ENCODE measurements at places on chromosomes 7 and 10.

DNA sequence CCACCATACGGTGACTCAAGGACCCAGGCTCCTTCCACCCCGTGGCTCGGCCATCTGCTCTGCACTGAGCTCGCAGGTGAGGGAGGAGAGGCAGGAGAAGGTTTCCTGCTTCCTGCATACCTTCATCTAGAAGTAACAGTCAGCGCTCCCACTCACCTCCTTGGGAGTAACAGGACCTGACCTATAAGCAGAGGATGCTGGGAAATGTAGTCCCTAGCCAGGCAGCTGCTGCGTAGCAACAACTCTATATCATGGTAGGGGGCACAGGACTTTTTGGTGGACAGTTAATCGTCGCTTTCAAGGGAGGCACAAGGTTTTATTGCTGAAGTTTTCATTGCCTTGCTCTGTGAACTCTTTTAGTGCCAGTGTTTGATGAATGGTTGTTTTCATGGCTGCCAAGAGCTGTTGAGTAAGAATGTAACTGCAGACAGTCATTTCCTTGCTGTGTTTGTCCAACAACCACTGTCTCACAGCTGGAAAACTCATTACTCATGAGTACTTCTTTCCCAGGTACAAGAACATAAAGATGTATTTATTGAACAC lies 10.2 kb upstream of the ZFYVE27 start:
- DNase-seq = peak; percentile 59

GRCh38 chr10:56349611-56350010 lies 11.4 kb downstream of the ZWINT start:
- no peak for DNase-seq

DNA sequence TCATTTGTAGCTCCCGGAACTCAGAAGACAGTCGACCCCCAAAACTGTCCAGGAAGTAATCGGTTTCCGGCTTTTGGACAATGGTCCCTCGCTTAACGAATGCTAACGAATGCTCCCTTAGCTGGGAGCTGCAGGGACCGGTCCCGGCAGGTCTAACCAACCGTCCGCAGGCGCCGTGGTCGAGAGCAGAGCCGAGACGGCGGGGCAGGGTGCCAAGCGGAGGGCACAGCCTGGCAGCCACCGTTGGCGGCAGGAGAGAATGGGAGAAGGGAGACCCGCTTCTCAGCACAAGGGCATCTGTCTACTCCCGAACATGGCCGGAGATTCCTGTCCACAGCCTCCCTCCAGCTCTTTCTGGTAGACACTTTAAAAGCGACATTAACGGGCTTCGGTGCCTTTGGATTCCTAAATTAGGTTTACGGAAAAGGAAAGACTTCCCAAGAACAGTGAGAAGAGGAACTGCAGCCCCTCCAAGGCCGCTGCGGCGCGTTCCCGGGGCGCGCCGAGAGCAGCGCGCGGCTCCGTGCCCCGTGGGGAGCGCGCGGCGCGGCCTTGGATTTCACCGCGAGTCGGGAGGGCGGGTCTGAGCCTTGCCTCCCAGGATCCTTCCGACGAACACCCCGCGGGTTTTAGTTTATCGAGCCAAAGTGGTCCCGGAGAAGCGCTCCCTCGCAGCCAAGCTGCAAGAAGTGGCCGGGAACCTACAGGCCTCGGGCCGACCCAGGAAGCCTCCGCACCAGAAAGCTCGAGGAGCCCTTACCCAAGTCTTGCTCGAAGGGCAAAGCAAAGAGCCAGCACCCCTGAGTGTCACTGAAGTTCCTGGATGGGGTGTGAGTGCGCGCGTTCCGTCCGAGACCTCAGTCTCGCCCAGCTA lies 3.6 kb upstream of the TBX20 start:
- no peak for DNase-seq

- DNase-seq = peak; percentile 21
Measured at GRCh38 chr10:94500063-94500462, 45.5 kb upstream of the HELLS start.

- peak; percentile 38 for DNase-seq
Measured at GRCh38 chr10:28669227-28670173, 7.8 kb upstream of the BAMBI start.

DNA sequence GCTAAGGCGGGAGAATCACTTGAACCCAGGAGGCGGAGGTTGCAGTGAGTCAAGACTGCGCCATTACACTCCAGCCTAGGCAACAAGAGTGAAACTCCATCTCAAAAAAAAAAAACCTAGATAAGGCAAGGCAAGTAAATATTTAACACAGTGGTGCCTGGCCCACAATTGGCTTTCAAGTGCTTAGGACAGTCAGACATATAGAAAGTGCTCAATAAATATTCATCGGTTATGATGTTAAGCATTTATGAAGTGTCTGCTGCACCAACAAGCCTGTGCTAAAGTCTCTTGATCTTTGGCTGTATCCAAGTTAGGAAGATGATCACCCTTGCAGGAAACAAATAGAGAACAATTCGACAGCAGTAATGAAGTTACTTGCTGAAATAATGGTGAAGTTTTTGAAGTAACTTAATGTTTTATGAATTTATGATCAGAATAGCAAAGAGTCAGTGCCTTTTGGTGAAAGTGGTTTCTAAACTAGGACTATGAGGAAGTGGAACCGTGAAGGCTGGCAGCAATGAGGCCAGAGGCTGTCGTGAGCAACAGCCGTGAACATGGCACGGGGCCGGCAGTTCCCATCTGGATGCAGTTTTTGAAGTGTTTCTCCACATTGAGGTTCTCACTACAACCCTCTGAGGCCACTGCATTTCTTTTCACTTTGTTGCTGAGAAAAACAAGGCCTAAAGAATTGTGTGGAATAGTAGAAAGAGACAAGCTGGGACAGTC lies 48.1 kb upstream of the GATA3 start:
- DNase-seq = no peak

DNA sequence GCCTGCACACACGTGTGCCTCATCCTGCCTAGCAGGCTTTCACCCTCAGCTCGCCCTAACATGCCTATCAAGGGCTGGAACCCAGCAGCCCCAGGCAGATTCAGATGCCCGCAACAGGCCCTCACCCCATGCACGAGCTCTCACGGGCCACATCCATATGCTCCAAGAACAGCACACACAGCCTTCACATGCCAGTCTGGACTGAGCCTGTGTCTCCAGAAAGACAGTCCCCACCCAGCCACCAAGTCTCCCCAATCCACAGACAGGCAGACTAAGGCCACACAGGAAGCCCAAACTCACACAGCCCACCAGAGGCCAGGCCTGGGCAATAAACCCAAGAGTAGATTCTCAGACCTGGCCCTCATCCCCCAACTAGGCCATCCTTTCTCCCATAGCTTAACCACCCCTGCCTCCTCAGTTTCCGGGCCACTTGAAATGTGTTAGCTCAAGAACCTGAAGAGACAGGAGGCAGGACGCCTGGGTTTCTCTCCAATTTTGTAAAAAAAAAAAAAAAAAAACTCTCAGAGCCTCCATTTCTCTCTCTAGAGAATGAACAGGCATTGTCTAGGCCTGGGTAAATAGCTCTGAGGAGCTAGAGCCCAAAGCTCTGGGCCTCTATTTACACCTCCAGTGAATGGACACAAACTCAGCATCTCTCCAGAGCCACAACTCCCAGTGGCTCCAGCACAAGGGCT lies 6.8 kb downstream of the LDB1 start:
- no peak for DNase-seq

DNA sequence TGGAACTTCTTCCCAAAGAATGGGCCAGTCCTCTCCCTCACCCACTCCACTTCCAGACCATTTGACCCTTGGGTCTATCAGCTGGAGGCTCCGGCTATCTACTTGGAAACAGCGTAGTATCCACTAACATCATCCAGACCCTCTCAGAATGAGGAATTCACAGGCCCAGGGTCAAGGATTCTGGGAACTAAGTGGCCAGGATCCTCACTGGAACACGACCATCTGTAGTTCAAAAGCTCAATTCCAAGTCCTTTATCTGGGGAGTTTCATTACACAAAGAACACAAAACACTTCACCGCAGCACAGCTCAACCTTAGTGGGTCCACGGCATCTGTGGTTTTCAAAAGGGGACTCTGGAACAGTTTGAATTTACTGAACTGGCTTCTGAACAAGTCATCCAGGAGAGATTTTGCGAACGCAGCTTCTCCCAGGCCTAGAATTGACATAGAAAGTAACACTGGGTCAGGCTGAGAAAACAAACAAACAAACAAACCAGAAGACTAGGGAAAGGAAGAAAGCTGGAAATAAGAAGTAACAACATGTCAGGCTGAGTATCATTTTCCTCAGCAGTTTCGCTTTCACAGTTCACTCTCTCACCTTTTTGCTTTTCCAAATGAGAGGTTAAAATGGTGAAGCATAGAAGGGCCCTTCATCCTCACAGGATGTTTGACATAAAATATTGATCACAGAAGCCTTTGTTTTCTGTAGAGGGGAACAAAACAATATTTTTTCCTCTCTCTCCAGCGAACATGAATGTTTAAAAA lies 57.6 kb upstream of the USP6NL start:
- DNase-seq = no peak

- peak; percentile 90 for DNase-seq
Measured at GRCh38 chr7:6577369-6578113, at the start of gene ZDHHC4. Gene ZDHHC4 (plus strand): TSS chr7:6577454. CDS start chr7:6580562, 3,108 bp downstream.

GRCh38 chr10:86940677-86941076 lies 16.7 kb downstream of the MMRN2 start:
- no peak for DNase-seq

- DNase-seq = no peak
Measured at GRCh38 chr10:71388171-71388570, 8.5 kb upstream of the CDH23 start.

DNA sequence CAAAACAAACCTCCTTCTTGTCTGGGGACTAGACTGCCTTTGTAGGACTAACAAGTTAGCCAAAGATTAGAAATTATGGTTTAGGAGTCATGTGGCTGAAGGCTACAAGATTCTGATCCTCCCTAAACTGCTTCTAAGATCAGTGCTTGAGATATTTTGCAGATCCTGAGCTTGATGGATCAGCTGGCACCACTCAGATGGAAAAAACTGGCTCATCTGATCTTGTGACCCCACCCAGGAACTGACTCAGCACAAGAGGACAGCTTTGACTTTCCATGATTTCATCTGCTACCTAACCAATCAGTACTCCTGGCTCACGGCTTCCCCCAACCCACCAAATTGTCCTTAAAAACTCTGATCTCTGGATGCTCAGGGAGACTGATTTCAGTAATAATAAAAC lies 271.5 kb upstream of the TAC1 start:
- DNase-seq = no peak

GRCh38 chr7:2357165-2357564 lies 2.5 kb downstream of the EIF3B start:
- no peak for DNase-seq

DNA sequence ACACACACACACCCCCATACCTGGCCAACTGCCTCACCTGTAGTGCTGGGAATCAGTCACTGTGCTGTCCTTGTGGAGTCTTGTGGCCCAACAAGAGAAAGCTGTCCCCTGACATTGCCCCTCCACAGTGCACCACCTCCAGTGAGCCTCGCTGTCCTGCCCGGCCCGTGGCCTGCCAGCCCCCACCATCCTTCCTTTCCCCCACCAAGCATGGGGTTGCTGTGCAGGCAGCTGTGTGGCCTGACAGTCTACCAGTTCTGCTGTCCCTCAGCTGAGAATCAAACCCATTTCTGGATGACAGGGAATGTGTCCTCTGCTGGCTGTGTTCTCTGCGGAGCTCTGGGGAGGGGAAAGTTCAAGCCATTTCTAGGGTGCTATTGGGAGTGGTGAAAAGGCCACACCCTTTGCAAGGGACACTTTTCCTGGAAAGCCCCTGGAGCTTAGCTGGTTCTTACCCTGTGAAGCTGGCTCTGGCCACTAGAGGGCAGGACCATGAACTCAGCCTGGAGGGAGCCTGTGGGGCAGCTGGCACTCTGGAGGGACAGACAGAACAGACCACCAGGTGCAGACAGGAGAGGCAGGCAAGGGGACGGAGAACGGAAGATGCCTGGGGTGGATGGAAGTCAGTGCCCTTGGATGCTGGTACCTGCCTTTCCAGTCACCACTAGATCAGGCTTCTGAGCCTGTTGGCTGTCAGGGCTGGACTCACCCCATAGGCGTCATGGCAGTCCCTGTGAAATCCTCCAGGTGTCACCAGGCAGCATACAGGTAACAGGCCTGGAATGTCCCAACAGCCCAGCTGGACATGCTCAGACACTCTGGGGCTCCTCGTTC lies 10.5 kb upstream of the MTPAP start:
- peak; percentile 74 for DNase-seq

DNA sequence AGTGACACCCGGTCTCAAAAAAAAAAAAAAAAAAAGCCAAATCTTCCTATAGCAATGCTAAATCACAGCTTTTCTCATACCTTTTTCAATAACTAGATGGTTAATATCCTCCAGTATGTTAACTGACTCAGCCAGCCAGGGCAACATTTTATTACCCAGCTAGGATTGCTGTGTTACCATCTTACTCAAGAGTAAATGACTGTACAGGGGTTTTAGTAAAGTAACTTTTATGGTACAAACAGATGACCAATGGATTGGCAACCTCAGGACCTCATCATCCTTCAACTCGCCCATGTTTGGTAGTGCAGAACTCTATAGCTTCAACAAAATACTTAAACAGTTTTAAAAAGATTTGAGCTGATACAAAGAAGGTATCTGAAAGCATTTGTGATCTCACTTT lies 59.5 kb downstream of the HBP1 start:
- DNase-seq = no peak

DNA sequence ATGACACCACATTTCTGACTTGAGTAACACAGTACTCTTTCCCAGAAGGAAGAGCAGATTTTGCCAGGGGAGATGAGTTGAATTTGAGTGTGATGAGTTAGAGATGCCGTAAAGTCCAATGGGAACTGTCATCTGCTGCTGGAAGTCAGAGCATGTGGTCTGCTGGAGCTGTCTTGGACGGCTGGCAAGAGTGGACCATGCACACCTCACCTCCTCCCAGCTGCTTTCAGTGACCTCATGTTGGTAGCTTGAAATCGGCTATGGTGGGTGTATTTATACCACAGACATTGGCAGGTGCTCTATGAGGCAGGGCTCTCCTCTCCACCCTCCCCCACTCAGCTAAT lies 82.3 kb downstream of the COL13A1 start:
- DNase-seq = no peak

DNA sequence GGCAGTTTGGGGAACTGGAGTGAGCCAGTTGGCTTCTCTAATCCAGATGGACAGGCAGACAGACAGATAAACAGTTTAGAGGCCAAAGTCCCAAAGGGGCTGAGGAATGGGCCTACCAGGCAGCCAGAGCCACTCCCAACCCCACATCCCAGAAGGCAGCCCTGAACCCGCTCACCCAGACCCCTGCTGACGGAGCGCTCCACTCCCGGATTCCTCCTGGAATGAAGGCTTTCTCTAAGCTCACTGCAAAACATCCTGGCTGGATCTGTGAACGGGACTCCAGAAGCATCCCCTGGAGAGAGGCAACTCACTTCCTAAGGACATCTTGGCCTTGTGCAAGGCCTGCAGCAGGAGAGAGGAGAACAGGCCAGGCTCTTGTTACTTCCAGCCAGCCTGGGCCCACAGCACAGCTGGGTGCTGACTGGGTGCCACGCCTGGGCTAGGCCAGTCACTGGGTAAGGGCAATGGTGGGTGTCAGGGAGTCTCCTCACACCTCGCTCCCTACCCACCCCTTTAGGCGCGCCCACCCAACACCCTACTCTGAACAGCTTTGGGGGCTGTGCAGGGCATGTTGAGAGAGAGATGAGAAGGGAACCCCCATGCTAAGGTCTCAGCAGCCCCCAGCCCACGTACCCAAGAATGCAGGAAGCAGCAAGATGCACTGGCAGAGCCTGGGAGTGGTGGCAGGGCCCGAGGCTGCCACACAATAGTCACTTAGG lies 168.6 kb upstream of the ZMIZ1 start:
- DNase-seq = peak; percentile 69
